Daoy (cell line): ENCODE measurements at places on chromosomes 3 and 15. TPM values are rescaled to one million over a fixed set of nuclear protein-coding genes. Genes with fewer than 3 reads are reported as not detected.

- no peak for DNase-seq
Measured at GRCh38 chr3:56887402-56888025, 85.8 kb upstream of the ARHGEF3 start.

DNA sequence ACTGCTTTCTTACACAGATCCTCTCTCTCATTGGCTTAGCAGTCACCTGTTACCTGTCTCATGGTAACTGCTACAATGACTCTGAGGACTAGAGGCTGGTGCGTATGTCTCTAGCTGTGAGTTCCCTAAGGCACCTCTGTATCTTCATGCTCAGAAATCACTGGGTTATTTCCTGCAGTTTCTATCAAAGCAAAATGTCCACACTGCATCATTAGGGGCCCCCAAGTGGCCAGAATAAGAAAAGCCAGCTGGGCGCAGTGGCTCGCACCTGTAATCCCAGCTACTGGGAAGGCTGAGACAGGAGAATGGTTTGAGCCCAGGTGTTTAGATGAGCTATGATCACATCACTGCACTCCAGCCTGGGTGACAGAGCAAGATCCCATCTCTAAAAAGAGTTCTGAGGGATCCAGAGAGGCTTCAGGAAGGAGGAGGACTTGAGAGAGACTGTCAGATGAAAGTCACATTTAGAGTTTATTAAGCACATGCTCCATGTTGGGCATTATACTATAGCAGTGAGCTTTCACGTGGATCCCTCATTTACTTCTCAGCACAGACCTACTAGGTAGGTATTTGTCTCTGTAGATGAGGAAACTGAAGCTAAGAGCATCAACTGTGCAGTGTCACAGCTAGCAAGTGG lies 2.3 kb upstream of the VPS18 start:
- peak; percentile 39 for DNase-seq

- no peak for DNase-seq
Measured at GRCh38 chr15:54298396-54298795, 320.2 kb downstream of the UNC13C start.

Gene SUSD5
- 2.3 and 5.9 TPM in 2 replicates for total RNA-seq

Gene BAHD1
- 10.8 and 11.0 TPM in 2 replicates for total RNA-seq

GRCh38 chr3:45965253-45965652 lies 22.0 kb downstream of the CXCR6 start:
- no peak for DNase-seq

Gene UROC1
- total RNA-seq, result not detected in 2 replicates

DNA sequence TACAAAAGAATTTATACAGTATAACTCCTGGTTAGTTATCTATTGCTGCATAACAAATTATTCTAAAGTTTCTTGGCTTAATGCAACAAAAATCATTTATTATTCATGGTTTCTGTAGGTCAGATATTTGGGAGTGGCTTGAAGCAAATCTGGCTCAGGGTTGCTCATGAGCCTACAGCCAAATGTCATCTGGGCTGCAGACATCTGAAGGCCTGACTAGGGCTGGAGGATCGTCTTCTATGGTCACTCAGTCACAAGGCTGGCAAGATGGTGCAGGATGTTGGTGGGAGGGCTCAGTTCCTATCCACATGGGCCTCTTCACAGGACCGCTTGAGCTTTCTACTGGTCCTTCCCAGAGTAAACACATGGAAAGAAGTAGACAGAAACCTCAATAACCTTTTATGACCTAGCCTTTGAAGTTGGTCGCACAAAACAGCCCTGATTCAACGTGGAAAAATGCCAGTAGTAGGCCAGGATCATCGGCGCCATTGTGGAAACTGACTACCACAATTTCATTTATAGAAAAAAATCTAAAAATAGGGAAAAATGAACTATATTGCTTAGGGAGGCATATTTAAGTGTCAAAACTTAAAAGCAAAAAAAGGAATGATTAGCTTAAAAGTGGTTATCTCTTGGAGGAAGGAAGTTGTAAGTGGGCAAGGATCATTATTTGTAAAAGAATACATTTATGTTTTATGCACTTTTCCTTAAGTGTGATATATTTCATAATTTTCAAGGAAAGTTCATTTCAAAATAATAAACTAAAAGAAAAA lies 9.9 kb upstream of the MITF start:
- no peak for DNase-seq

- no peak for DNase-seq
Measured at GRCh38 chr15:63942486-63943365, 103.6 kb downstream of the DAPK2 start.

Gene DENND6A
- total RNA-seq, result 13.3 and 30.7 TPM in 2 replicates

DNA sequence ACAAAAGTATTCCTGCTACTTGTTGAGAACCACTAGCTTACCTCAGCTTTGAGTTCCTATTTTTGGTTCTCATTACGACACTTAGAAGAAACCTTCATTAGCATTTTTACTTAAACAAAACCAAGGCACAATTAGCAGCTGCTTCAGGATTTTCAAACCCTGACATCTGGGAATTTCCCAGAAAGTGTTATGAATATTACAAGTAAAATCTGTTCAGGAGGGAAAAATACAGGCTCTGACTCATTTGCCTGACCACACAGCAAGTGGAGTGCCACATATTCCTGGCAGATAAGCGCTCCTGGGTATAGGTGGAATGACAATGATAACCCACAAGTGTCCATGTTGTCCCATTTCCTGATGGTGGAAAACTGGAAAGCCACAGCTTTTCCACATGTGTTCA lies 10.3 kb upstream of the RFTN1 start:
- DNase-seq, result peak; percentile 51

Gene GREM1
- 34.4 and 35.3 TPM in 2 replicates for total RNA-seq

Gene COL7A1
- total RNA-seq, result 107 and 154 TPM in 2 replicates

Gene P3H2
- 28.2 and 49.8 TPM in 2 replicates for total RNA-seq

Gene NANOGP8
- not detected in 2 replicates for total RNA-seq

- DNase-seq, result peak; percentile 62
Measured at GRCh38 chr3:184227481-184227935, 1.9 kb upstream of the VWA5B2 start.

- DNase-seq, result peak; percentile 52
Measured at GRCh38 chr3:159852821-159853505, 135.7 kb upstream of the IL12A start.

Gene TMEM212
- not detected in 2 replicates for total RNA-seq

- DNase-seq, result no peak
Measured at GRCh38 chr15:58078591-58078990, 13.1 kb upstream of the ALDH1A2 start.

DNA sequence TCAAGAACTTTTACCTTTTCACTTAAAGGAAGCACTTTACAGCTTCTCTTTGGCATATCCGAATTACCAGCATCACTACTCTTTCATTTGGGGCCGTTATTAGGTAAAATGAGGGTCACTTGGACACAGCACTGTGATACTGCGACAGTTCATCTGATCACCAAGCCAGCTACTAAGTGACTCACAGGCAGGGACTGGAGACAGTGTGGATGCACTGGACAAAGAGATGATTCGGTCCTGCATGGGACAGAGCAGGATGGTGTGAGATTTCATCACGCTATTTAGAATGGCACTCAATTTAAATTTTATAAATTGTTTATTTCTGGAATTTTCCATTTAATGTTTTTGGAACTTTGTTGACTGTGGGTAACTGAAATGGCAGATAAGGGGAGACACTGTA lies 166.9 kb upstream of the IL12A start:
- no peak for DNase-seq

DNA sequence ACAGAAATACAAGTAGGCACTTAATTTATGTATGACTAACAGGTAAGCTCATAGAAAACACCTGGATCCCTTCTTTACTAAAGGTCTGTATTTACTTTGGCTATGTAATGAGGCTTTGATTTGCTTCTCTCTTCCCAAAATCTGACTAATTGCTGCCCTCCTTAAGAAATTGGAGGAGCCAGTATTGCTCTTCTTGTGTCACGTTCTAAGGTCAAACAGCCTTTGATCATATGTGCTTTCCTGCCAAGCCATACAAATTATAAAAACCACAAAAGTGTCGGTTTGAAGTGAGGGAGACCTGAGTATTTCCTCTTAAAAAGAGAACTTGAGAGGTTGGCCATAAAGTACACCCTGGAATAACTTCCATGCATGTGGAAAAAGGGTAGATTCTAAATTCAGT lies 112.1 kb upstream of the MB21D2 start:
- peak; percentile 34 for DNase-seq

Gene TJP1
- 25.2 and 29.4 TPM in 2 replicates for total RNA-seq

DNA sequence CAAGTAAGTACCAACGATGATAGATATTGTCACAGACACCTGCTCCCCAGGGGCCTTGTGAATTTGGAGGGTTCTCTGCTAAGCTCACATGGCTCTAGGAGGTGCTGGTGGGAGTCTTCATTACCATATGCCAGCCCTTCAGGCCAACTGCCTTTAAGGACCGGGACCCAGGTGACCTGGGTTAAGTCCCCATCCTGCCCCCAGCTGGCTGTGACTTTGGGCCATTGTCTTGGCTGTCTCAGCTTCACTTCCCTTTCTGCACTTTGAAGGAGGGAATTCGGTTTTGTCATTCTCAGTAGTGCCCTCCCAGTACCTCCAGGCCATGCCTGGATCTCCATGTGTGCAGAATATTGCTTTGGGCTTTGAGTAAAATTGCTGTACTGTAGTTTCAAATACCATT lies 72.8 kb upstream of the ACAD9 start:
- no peak for DNase-seq

GRCh38 chr3:4396542-4396941 lies 70.5 kb downstream of the SUMF1 start:
- no peak for DNase-seq

DNA sequence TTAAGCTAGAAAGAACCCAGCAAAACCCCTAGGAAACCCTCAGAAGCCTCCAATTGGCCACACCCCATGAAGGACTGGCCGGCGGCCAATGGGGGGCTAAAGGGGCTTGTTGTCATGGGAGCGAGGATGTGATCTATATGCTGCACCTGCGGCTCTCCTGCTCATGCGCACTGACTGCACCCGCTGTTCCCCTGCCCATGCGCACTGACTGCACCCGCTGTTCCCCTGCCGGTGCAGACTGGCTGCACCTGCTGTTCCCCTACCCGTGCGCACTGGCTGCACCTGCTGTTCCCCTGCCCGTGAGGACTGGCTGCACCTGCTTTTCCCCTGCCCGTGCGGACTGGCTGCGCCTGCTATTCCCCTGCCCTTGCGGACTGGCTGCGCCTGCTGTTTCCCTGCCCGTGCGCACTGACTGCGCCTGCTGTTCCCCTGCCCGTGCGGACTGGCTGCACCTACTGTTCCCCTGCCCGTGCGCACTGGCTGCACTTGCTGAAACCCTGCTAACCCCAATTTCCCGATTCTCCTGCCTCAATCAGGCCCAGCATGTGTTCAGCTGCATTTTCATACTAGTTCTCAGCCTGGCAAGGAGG lies 16.8 kb upstream of the MCCC1 start:
- DNase-seq, result peak; percentile 52

Gene SLC9C1
- not detected in 2 replicates for total RNA-seq

DNA sequence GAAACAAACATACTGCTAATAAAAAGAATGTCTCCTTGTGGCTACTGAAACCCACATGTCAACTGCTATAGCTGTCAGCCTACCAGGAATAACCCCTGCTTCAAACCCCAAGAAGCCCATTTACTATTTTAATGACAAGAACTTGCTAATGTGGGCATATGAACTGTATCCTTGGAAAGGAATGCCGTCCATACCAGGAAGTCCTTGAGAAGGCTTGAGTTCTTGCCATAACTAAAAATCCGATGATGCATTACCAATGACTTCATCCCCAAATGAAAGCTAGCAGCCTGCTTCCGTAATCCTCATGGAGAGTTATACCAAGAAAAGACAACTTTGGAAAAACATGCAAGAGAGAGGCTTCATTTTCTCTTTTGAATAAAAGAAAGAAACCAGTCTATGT lies 34.8 kb downstream of the MINDY4B start:
- DNase-seq, result peak; percentile 21

DNA sequence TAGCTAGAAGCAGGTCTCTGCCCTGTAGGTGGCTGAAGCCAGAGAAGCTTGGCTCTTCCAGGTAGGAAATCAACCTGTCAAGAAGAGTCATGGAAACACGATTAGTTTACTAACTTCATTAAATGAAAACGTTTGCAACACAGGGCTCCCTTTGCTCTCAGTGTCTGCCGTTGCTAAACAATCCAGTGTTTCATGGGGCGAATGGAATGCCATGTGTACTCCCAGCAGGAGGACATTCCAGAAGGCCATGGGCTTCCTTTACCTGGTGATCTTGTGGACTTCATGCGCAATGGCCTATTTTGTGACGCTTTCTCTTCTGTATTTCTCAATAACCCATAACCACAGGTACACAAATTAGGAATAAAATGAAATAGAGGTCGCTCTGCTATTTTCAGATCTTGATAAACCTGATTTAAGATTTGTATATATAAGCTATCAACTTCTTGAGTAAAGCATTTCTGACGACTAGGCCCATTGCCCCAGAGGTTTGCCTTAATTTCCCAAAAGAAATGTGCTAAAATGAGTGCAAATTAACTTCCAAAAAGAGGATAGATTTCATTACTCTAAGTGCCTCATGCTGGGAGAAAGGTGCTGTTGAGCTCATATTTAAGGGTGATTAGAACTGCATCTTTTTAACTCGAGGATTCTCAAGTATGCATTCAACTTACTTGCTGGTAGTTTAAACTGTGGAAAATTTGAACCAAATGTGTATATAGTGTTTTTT lies 171.0 kb downstream of the EPHA3 start:
- DNase-seq, result no peak

GRCh38 chr3:110793611-110794010 lies 278.0 kb upstream of the NECTIN3 start:
- DNase-seq, result no peak

GRCh38 chr3:158728851-158729250 lies 3.4 kb downstream of the RARRES1 start:
- DNase-seq, result no peak

Gene STRC
- not detected in 2 replicates for total RNA-seq

GRCh38 chr3:37221407-37221806 lies 47.0 kb upstream of the LRRFIP2 start:
- DNase-seq, result peak; percentile 70

DNA sequence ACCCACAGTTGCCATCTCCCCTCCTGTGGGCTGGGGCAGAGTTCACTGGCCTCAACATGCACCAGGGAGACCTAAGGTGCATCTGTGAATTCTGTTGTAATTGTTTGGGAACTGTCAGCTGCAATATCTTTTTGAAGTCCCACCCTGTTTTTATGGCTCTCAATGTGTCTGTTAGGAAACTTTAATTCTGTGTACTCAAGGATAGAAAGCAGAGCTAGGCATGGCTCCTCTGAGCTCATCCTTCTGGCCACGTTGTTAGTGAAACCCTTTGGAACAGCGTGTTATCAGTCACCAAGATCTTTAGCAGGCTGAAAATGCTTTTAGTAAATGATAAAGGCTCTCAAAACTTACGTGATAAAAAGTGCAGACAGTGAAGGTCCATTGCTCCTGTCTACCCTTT lies 33.6 kb upstream of the MTMR10 start:
- no peak for DNase-seq

DNA sequence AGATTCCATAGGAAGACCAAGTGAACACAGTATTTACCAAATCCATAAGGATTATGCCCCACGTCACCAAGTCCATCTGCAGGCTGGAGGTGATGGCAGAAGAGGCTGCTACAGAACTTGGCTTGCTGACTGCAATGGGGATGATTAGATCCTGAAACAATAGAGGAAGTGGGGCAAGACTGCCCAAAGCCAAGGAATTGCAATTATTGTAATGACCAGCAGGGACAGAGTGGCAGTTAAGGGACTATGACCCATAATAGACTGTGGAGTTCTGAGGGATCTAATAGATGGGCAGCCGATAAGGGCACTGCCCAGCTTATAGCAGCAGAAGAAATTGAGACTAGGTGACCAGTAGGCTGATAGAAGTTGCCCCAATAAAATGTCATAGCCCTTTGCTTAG lies 108.4 kb downstream of the MINAR1 start:
- no peak for DNase-seq

- DNase-seq, result peak; percentile 62
Measured at GRCh38 chr3:106120356-106120755, 251.5 kb upstream of the CBLB start.
